ENCODE measurements at places on chromosomes 6 and 20.

DNA sequence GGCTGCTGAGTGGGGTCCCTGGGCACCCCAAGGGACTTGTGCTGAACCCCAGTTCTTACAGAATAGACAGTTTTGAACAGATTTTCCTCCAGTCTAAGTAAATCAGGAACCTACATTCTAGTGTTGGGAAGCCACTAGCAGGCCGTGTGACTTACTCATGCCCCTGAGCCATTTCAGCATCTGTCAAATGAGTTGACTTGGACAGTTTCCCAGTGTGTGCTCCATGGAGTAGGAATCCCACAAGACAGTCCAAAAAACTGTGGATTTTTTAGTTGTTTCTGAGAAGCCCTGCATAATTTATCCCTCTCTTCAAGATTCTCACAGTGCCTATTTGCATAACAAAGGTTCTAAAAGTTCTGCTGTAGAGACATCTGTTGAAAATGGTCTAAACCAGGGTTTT lies 2.1 kb downstream of the GABRR2 start:
- H3K36me3 ChIP-seq = peaks cover 6% of the 10 kb centered on the region
- no peaks in the 10 kb centered on the region for H3K4me1 ChIP-seq
- DNase-seq = no peak

DNA sequence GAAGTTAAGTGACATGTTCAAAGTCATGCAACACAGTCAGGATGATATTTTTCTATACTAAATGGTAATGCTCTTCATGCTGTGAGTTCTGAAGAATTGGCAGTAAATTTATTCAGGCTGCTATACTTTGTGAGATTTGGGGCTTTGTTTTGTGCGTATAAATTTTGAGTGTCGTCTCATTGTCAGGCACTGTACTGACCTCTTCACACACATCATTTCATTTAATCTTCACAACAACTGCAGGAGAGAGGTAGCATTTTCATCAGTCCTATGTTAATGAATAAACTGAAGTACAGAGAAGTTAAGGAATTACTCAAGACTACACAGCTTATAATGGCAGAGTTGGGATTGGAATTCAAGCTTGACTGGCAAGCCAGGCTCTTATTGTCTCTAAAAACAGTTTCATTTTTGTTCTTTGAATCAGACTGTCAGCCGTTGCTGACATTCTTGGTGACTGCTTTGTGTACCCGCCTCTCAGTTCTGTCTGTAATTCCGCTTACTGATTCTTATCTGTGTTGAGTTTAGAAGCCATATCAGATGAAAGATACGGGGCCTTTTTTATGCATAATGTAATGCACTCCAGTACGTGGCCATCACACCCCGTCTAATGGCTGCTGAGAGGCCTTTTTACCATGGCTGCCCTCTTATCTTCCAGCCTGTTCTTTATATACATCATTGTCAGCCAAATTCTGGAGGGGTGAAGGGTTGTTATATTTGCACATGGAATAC lies 274.9 kb downstream of the UTRN start:
- peak overlapping the region; percentile 40 for H3K27ac ChIP-seq
- peaks cover 15% of the 10 kb centered on the region for H3K36me3 ChIP-seq
- no peaks in the 10 kb centered on the region for H3K27me3 ChIP-seq
- peaks cover 17% of the 10 kb centered on the region for H3K4me1 ChIP-seq
- peak overlapping the region; percentile 47 for H3K4me3 ChIP-seq

GRCh38 chr20:33944914-33945313 lies 48.8 kb upstream of the RALY start:
- DNase-seq = no peak
- no peaks in the 10 kb centered on the region for H3K4me1 ChIP-seq
- H3K36me3 ChIP-seq = peaks cover 3% of the 10 kb centered on the region
- H3K27ac ChIP-seq = no peak overlapping the region
- H3K27me3 ChIP-seq = no peaks in the 10 kb centered on the region
- no peak overlapping the region for H3K4me3 ChIP-seq

DNA sequence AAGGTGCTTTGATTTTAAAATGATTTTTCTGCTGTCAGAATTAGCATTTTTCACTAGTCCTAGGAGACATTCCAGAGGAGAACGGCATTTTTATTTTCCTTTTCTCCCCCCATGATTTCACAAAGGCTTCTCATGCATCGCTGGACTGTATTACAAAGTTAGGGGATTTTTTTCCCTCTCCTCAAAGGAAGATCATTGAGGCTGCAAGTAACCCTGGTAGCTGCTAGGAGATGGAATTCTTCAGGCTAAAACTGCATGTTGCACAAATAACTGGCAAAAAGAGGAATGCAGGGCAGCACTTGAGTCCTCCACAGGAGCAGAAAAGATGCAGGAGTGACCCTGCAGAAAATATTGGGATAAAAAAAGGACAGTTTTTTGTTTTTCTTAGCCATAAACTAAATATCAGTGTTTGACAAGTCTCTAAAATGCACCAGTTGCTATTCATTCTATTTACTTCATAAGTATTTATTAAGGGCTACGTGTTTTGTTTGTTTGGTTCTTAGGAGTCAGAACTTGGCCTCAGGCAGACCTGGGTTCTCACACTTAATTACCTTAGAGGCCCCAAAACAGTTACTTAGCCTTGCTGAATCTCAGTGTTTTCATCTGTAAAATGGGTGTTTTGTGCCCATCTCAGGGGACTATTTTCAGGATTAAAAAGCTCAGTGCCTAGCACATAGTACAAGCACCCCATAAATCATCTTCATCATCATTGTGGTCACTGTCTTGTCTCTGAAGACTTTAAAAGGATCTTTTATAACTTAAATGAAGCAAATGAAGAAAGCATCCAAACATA lies 144.5 kb upstream of the ID4 start:
- H3K27ac ChIP-seq = no peak overlapping the region
- H3K4me3 ChIP-seq = no peak overlapping the region
- peaks cover 31% of the 10 kb centered on the region for H3K27me3 ChIP-seq
- no peaks in the 10 kb centered on the region for H3K36me3 ChIP-seq

DNA sequence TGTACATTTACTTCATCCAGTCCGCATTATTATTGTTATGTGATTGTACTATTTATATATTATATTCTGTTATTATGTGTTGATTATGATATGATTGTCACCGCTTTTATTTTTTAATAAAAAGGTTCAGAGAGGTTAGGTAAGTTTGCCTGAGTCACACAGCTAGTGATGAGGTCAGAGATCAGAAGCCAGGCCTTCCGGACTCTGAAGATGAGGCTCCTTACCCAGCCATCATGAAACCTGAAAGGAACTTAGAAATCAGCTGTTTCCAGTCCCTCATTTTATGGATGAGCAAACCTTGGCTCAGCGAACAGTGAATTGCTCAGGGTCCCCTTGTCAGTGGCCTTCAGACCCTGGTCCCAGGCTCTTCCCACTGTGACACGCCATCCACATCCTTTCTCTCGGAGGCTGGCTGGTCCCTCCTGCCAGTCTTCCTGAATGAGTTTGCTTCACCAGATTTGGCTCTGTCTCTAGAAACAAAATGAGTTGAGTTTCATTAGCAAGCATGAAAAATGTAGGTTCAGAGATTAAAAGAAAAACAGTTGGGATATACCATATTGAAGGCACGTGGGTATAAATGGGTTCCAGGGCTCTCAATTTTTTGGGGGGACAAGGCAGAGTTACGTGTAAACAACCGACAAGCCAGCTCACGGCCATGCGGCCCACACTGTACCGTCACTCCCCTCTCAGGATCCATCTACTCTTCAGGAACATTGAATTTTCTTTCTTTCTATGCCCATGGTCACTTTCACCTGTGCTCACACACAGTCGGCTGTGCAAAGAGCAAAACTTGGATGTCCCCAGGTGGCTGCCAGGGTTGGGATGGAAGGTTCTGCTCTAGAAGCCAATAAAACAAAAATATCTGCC lies 132.9 kb downstream of the ZDHHC14 start:
- peaks cover 3% of the 10 kb centered on the region for H3K27me3 ChIP-seq
- no peak for DNase-seq
- peaks cover 13% of the 10 kb centered on the region for H3K4me1 ChIP-seq
- H3K4me3 ChIP-seq = no peak overlapping the region
- H3K27ac ChIP-seq = no peak overlapping the region

DNA sequence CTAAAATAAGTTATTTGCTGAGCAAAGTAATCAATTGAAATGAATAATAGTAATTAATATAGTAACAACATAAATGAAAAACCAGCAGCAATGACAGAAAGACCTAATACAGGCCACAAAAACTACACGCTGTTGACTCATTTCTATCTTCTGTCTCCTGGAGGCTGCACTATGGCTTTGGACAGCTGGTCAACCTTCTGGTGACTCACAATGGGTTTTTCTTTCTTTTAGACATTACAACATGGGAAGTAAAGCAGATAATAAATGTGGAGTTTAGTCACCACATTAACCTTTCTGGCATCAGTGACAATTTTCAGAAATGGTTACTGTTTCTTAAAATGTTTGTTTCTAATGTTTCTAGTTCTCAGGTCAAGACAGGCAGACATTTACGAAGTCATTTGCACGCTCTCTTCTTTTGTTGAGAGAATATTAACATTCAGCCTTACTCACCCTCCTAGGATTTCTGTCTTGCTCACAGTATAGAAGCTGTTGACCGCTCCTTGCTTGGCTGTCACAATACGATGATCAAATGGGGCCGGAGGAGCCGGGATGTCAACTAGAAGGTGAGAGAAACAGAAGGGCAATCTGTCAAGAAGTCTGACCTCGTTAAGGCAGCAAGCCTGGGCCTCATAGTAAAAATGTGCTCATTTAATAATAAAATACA lies 62.2 kb downstream of the MYLK4 start:
- H3K4me3 ChIP-seq = no peak overlapping the region
- peaks cover 1% of the 10 kb centered on the region for H3K27me3 ChIP-seq
- peaks cover 5% of the 10 kb centered on the region for H3K4me1 ChIP-seq
- no peak overlapping the region for H3K27ac ChIP-seq
- no peak for DNase-seq
- H3K36me3 ChIP-seq = no peaks in the 10 kb centered on the region

GRCh38 chr6:6503191-6503590 lies 85.3 kb upstream of the LY86 start:
- peaks cover 12% of the 10 kb centered on the region for H3K27me3 ChIP-seq
- H3K4me1 ChIP-seq = peaks cover 2% of the 10 kb centered on the region

- H3K4me3 ChIP-seq = no peak overlapping the region
- H3K27ac ChIP-seq = no peak overlapping the region
- peaks cover 39% of the 10 kb centered on the region for H3K27me3 ChIP-seq
- H3K4me1 ChIP-seq = peaks cover 6% of the 10 kb centered on the region
Observed at GRCh38 chr6:40755749-40756452, 168.7 kb upstream of the LRFN2 start.

DNA sequence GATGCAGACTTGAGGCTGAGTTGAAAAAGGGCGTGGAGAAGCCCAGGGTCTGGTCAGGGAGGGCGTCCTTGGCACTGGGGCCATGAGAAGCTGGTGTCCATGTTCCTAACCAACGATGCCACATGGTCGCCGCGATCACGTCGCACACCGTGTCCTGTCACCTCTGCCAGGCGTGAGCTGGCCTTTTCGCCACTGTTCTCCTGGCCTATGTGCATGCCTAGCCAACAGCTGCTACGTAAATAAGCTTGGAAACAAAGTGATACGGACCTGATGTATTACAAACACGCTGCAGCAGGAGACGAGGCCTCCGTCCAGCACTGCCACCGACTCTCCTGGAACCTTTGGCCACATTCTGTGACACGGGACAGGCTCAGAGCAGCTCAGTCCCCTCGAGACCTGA lies 22.0 kb upstream of the KIF25 start:
- H3K4me1 ChIP-seq = no peaks in the 10 kb centered on the region
- H3K36me3 ChIP-seq = no peaks in the 10 kb centered on the region
- DNase-seq = no peak
- H3K27ac ChIP-seq = no peak overlapping the region

- DNase-seq = no peak
- no peak overlapping the region for H3K27ac ChIP-seq
- peaks cover 5% of the 10 kb centered on the region for H3K27me3 ChIP-seq
- no peak overlapping the region for H3K4me3 ChIP-seq
Observed at GRCh38 chr6:150527100-150527499, 72.6 kb upstream of the PLEKHG1 start.

DNA sequence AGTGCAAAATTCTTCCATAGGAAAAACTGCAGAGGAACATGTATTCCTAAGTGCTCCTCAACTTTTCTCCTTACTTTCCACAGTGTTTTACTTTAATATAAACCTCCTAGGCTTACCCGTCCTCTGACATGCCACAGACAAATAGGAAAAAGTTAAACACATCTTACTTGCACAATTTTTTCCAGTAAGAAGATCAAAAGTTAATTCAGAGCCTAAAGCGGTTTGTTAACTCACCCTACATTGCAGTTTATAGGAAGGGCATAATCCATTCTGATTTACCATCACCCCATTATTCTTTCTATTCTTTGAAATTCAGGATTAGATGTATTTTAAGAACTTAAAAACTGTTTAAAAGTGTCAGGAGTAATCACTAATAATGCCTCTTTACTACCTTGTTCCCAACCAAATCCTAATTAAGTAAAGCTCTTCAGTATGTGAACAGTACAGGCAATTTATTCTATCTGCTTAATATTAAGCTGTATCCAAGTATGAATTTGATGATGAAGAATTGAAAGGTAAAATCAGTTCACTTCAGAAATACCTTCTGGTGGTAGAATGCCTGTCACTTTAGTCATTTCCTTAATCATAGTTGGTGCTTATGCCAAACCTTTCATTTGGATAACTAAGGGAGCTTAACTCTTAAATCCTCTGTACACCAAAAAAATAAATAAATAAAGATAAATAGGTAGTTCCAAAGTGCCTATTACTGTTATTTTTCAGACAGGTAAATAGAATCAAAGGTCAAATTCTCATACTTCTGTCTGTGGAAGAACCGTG lies 292.0 kb downstream of the ALDH8A1 start:
- H3K4me1 ChIP-seq = no peaks in the 10 kb centered on the region
- no peaks in the 10 kb centered on the region for H3K27me3 ChIP-seq
- H3K27ac ChIP-seq = no peak overlapping the region

DNA sequence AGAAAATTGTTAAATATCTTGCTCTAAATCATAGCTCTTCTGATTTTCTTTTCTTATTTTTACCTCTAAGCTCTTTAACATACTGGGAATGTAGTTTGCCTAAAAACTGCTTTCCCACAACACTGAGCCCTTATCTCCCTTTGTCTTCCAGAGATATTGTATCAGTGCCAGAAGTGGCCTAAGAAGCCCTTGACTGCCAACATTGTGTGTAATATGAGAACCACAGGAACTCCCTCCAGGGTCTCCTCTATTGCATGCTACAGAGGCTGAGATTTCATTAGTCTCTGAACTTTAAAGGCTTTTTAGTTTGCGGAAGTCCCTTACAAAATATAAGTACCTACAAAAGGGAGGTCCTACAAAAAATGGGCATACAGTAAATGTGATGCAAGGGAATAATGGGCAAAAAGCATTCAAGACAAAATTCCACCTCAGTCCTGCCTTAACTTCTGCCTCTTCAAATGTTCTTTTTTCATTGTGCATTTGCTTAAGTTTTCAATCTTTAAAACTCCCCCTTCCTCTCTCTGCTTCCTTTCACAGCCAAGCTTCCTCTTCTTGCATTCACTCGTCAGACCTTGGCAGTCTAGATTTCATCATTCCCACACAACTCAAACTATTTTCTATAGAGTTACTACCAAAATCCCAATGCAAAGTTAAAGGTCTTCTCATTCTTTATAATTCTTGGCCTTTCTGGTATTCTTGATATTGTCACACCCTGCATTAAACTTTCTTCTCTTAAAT lies 76.5 kb downstream of the ADGRG6 start:
- no peaks in the 10 kb centered on the region for H3K4me1 ChIP-seq
- no peaks in the 10 kb centered on the region for H3K36me3 ChIP-seq
- H3K27ac ChIP-seq = no peak overlapping the region
- no peak for DNase-seq
- H3K4me3 ChIP-seq = no peak overlapping the region

- no peak for DNase-seq
- H3K36me3 ChIP-seq = no peaks in the 10 kb centered on the region
- H3K4me1 ChIP-seq = no peaks in the 10 kb centered on the region
Observed at GRCh38 chr6:34056305-34057108, 89.4 kb downstream of the GRM4 start.
